ENCODE measurements at places on chromosomes 5 and 9.
A peak's percentile ranks its signal among the peaks of the same experiment; 100 is the strongest.

DNA sequence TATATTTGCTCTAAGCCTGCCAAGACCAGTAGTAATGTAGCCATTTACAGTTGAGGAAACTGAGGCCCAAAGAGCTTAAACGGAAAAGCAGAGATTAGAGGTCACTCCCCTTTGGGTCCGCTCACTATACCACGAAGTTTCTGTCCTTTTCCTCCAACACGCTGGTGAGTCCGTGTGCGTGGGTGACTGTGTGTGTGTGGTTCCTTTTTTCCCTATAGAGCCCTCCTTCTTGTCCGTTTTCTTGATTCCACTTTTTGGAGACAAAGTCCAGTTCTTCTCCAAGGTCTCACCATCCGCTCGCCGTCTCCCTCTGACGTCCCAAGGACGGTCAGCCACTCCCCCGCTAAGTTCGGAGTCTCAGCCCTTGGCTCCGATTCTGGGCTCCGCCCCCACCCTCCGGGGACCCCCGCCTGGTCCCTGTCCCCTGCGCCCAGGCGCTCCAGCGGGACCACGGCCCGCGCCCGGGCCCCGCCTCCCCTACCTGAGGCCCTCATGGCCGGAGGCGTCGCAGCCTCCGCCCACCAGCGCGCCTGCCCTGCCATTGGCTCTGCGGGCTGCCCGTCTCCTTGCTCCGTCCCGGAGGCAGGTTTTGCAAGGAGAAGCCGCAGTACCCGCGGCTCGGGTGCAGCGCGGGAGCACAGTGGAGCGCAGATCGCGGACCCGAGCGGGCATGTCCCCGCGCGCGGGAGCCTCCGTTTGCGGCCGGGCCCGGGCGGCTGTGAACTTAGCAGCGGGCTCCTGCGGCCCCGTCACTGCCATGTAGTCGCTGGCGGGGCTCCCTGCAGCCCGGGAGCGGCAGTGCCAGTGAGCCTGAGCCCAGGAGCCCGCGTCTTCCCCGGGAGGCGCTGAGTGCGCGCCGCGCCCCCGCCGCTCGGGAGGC lies at the start of gene MAST4:
TSS of gene MAST4 (plus strand) at position 638 of the 880 bp plus-strand sequence. CDS start 263 bp downstream, outside the sequence.
- peak; percentile 10 for DNase-seq

DNA sequence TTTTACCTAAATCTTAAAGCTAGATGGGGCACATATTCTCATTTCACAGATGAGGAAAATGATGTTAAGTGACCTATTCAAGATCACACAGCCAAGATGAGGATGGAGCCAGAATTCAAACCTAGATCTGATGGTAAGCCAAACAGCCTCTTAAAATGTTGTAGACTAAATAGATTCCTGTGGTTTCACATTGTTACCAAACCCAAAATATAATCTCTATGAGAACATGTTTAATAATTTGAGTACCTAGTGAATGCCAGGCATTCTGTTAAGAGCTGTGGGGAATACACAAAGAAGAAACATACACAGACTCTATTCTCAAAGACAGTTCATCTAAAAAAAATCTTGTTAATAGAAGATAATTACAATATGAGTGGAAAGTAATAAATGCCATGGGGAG lies 25.2 kb downstream of the HOMER1 start:
- no peak for DNase-seq

- DNase-seq = no peak
Measured at GRCh38 chr9:127192744-127193143, 70.3 kb upstream of the ANGPTL2 start.

DNA sequence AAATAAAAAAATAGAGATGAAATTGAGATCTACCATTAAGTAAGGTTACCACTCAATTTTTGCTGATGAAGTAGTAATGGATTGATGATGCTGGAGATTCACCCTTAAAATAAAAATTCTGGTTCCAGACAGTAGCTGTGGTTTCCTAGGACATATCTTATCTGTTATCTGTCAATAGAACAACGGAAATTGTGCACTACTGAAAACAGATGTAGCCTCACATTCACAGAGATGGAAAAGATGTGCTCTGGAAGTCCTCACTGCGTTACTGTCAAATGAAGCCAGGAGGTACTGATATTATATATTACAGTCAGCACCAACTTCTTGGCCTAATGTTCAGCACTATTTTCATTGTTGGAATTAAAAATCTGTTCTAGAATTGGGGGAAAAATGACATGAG lies 154.0 kb downstream of the SLC24A2 start:
- DNase-seq = no peak

GRCh38 chr5:119897537-119898370 lies 268.4 kb downstream of the FAM170A start:
- no peak for DNase-seq

GRCh38 chr5:19001539-19001938 lies 986.5 kb downstream of the CDH18 start:
- DNase-seq = no peak

DNA sequence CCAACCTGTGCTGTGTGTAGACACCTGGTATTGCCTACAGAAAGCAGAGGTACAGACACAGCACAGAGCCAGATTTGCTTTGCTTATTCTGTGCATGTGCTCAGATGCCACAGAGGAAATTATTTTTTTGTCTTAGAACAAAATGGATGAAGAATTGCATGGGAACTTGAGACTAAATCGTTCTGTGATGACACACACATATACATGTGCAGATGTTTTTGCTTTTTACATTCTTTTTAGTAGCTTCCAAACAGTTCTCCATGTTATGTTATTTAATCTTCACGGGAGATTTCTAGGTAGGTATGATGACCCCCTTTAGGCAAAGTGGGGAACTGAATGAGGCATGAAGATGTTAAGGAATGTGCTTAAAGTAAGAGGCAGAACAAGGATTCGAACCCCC lies 221.5 kb upstream of the PANK3 start:
- DNase-seq = no peak

- no peak for DNase-seq
Measured at GRCh38 chr5:117671551-117671950, 1096.9 kb upstream of the SEMA6A start.

DNA sequence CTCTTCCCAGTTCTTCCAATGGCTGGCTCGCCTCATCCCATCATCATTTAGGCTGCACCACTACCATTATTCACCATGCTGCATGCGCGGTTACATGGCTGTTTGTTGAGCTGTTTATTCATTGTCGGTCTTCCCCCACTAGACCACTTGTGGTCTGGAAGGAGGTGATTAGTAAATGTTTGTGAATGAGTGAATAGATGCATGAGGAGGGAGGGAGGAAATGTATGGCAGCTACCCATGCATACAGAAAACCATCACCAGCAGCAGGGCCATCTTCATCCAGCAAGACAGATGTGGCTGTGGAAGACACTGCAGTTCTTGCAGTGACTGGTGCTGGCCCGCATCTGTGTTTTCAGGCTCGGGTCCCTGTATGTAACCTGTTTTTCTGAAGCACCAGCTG lies 113.3 kb upstream of the SAP30L start:
- DNase-seq = no peak

- DNase-seq = no peak
Measured at GRCh38 chr9:114205171-114206015, 50.1 kb downstream of the COL27A1 start.

DNA sequence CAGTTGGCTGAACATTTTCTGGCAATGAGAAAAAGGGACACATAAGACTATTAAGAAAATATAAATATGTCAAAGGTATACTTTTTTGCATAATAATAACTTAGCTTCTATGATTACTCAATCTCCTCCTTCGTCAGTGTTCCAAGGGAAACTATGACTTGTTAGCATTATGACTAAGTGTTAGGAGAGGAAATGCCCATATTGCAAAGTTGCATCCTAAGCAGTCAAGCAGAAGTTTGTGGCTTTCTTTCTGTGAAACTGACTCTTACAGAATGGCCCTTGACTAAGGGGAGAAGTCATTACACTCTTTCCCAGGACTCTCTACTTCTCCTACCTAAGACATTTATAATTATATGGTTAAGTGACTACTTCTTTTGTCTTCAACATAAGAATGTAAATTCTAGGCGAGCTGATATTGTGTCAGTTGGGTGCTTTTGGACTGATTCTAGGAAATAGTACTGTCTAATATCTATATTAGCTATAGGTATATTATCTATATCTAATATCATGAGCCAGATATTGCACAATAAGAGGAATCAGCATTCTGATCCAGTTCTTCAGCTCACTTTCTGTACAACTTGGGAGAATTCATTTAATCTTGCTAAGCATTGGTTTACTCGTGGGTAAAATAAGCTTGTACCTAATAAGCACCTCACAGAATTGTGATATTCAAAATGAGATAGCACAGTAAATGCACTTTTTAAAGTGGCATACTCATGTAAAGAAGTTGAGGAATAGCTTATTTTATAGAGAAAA lies 16.4 kb upstream of the SPINK6 start:
- no peak for DNase-seq

DNA sequence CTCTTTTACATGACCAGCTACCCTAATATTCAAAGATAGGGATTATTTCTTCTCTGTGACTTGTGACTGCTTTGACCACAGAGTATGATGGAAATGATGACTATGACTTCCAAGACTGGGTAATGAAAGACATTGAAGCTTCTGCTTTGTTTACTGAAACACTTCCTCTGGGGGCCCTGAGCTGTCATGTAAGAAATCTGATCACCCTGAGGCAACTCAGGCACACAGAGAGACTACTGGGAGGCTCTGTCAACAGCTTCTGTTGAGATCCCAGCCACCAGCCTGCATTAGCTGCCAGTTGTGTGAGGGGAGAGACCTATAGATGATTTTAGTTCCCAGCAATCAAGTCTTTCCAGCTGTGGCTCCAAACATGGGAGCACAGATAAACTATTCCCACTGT lies 76.5 kb downstream of the KCTD16 start:
- DNase-seq = no peak

- no peak for DNase-seq
Measured at GRCh38 chr5:111144352-111144930, 52.3 kb downstream of the WDR36 start.

- DNase-seq = no peak
Measured at GRCh38 chr5:145872914-145873313, at the start of gene GRXCR2. Gene GRXCR2 (minus strand): TSS chr5:145873014. CDS start chr5:145872968, 46 bp downstream.

GRCh38 chr9:111008158-111009075 lies 29.9 kb downstream of the LPAR1 start:
- no peak for DNase-seq

DNA sequence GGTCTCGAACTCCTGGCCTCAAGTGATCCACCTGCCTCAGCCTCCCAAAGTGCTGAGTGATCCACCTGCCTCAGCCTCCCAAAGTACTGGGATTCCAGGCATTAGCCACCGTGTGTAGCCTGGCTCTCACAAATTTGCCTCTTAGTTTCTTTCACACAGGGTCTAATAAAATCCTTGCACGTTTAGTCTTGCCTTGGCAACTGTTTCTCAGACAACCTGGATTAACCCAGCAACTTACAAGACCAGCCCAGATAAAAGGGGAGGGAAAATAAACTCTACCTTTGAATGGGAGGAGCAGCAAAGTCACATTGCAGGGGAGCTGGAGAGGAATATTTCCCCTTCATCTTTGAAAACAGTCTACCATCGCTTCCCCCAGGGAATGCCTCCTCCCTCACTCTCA lies 29.3 kb upstream of the GNA14 start:
- DNase-seq = no peak

DNA sequence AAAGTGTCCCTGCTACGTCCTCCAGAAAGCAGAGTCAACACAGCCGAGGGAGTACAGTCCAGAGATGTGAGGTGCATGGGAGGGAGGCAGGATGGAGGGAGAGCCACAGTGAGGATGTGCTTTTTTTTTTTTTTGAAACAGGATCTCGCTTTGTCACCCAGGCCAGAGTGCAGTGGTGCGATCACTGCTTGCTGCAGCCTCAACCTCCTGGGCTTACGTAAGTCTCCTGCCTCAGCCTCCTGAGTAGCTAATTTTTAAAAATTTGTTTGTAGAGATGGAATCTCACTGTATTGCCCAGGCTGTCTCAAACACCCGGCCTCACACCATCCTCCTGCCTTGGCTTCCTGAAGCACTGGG lies 33.2 kb upstream of the ALDH1B1 start:
- no peak for DNase-seq

DNA sequence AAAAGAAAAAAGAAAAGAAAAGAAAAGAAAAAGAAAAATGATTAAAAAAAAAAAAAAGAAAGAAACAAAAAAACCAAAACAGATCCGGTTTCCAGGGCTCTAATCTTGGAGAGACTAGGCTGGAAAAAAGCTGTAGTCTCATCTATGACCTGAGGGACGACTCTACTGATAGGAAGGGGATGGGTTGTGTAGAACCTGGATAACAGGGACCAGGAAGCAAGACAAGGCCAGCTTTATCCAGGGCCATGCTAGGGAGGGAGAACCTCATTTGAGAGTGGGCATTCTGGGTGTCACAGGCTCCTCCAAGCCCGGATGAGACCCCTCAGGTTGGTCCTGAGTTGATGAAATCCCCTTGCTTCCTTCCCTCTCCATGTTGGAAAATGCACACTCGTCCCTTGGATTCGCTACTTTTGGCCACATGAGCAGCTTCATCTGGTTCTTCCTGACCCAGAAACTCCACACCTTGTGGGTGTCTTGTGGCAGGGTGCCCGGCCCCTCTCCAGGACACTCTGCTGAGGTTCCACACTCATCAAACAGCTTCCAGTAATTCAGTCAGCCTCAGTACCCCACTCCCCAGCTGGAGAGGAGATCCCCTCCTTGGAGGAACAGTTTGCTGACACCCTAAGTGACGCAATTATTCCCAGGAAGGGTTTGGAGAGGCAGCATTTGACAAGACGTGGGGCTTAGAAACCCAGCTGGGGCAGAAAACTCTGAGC lies 71.1 kb upstream of the LHFPL2 start:
- no peak for DNase-seq

- DNase-seq = no peak
Measured at GRCh38 chr5:130992095-130992494, 173.0 kb downstream of the HINT1 start.

- no peak for DNase-seq
Measured at GRCh38 chr9:85089188-85089969, 419.9 kb downstream of the NTRK2 start.

DNA sequence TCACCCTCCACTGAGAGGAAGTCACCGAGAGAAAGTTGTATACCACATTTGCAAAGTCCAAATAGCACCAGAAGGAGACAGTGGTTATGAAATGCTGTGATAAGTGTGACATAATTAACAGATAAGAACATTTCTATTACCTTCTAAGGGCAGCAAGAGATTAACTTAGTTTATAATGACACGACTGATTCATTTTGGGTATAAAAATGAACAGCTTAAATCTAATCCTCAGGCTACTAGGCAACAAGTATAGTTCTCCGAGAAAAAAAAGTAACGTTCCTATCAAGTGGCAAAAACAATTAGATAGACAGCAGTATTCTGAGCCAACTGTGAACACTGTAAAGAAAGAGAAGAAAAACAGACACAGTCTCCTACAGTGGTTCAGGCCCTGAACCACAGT lies 431.2 kb upstream of the GRAMD2B start:
- DNase-seq = no peak

DNA sequence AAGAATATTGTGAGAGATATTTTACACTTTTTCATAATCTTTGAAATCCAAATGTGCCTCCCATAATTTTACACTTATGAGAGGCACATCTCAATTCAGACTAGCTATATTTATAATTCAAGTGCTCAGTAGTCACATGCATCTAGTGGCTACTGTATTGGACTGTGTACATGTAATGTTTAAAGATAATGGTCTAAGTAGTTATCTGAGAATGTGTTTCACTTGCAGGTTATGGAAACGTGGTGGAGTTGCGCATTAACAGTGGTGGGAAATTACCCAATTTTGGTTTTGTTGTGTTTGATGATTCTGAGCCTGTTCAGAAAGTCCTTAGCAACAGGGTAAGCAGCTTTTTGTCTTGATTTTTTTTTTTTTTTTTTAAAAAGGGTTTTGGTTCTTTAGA lies 28.8 kb downstream of the G3BP1 start:
- no peak for DNase-seq

All from activated T-cell treated with anti-CD3 and anti-CD28 coated beads, Interleukin-2, amount 50 U/mL, for 4 hours (primary cell).